Renal cortical epithelial cell (primary cell): ENCODE measurements at places on chromosomes 7 and 10.

- DNase-seq = peak; percentile 45
These were observed 771.4 kb downstream of the LRMDA start for GRCh38 chr10:76202777-76203176.

GRCh38 chr10:71658467-71658745, 61.2 kb downstream of the C10orf105 start:
- no peak for DNase-seq

GRCh38 chr7:47617131-47617530, 35.2 kb upstream of the TNS3 start:
- DNase-seq = no peak

GRCh38 chr10:132988988-132989387, 46.6 kb upstream of the CFAP46 start:
- DNase-seq = no peak

DNA sequence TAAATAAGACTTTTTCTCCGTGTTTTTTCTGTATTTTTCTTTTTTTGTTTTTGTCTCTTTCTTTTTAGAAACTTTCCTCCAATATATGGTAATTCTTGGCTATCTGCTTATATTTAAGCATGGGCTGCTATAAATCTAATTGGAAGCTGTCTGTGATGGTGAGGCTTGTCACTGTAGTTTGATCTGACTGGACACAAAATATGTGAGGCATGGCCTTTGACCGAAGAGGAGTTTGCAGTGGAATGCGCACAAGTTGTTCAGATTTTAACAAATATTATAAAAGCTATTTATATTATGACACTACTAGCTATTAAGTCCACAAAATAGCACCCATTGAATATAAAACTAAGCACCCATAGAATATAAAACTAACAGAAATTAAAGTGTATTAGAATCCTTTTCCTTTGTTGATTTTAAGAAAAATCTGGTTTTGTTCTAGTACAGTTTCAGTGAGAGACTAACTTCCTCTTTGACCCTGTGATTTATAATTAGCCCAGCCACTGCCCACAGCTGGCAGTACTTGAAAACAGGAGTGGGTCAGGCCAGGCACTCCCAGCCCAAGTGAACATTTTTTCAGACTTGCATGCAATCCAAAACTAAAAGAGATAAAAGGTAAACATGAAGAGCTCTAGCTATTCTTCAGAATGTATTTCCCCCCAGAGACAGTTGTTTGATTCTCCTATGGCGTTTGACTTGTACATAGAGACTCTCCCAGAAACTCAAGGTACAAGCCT, 69.9 kb upstream of the FGL2 start:
- DNase-seq = peak; percentile 69

DNA sequence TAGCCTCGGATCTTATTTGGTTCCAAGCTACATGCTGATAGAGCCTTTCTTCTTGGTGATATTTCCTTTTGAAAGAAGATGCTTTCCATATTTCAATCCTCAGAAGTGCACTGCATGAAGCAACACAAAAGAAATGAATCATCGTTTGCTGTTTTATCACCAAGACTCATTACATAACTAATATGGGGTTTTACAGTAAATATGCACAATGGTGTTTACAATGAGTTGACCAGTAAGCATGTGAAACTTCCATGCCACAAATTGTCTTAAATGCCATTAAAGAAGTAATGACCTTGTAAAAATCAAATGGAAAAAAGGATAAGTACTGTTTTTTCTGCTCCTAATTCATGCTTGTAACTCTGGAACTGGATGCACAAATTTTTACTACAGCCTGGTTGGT, 1017.0 kb upstream of the GHITM start:
- no peak for DNase-seq

DNA sequence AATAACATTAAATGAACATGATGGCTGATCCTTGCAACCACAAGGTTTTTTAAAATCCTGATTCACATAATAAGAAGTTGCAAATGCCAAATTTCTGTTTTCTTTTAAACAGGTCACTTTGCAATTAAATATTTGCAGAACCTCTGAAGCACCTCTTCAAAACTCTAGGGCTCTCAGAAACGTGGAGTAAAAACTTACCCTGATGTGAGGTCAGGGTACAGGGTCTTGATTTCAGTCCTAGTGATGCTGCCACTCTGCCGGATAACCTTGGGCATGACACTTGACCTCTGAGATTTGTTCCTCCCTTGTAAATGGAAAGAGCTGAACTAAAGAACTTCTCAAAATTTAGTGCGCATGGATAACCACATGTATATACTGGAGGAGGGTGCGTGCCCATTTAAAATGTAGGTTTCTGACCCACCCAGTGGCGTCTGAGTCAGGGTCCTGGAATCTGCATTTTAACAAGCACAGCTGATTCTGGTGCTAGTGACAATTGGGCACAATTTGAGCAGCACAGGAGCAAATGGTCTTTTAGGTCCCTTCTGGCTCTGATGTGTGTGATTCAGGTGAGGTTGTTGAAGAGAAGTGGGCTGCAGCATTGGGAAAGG, 35.5 kb upstream of the TNPO3 start:
- no peak for DNase-seq

DNA sequence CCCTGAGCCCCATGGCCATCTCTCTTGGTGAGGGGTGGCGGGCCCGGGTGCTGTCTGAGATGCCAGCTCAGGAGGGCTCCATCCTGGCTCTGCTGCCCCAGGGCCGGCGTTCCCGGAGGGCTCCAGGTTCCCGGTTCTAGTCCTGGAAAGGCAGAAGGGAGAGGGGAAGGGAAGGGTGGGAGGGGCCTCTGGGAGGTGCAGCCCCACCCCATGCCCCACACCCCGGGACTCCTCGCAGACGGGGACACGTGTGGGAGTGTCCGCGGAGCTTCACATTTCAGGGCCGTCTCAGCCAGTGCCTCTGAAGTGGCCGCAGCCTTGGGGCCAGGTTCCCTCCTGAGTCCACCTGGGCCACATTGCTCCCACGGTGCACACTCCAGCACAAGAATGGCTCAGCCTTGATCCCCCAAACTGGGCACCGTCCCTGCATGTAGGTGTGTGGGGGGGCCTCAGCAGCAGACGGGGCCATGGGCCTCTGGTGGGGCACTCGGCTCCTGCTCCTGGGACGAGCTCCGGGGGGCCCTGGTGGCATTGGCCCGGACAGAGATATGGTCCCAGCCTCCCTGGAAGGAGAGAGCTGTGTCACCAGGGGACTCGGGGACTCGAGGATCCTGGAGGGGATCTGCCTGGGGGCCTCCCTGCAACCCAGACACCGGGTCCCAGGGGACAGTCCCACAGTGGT, 5.8 kb downstream of the BHLHA15 start:
- DNase-seq = no peak

- DNase-seq = no peak
These were observed 2.5 kb upstream of the ODAD2 start for GRCh38 chr10:28001353-28001752.

- DNase-seq = peak; percentile 7
These were observed 442 bp downstream of the STYXL1 start for GRCh38 chr7:76047305-76047810.

DNA sequence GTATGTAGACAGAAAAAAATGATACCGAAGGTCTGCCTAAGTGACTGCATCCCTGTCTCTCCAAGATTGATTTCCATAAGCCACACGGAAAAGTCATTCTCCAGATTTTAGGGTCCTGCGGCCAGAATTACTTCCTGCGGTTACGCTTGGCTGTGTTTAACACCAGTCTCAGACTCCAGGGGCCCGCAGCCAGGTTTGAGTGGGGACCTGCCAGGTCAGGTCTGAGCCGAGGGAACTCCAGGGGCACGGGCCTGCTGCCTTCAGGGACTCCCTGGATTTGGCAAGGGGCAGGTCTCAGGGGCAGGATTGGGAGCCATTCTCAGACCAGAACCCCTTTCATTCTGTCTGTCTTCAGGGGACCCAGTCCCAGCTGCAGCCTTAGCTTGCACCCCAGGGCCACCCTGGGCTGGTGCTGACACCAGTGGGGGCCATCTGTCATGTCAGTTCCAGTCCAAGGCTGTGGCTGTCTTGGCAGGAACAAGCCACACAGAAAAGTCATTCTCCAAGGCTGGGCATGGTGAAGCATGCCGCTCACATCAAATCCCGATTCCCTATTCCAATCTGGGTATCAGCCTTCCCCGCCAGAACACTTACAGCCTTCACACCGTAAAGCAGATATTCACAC, 39.0 kb downstream of the TMEM120A start:
- no peak for DNase-seq

DNA sequence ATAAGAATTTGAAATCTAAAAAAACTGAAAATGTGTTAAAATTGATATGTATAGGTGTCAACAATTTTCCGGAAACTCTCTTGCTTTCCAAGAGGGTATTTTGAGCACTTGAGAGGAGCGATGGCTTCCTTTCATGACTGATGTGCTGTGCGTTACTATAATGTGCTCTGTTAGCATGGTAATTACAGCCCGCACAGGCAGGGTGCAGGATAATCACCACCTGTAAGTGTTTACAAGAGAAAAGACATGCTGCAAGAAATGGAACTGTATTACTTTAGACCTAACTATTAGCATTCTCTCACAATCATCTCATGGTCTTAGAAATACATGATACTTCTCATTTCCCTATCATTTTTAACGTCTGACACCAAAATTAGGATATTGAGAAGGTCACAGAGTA, 92.4 kb upstream of the ADARB2 start:
- no peak for DNase-seq

GRCh38 chr10:82564353-82565196, 689.6 kb downstream of the NRG3 start:
- peak; percentile 74 for DNase-seq

DNA sequence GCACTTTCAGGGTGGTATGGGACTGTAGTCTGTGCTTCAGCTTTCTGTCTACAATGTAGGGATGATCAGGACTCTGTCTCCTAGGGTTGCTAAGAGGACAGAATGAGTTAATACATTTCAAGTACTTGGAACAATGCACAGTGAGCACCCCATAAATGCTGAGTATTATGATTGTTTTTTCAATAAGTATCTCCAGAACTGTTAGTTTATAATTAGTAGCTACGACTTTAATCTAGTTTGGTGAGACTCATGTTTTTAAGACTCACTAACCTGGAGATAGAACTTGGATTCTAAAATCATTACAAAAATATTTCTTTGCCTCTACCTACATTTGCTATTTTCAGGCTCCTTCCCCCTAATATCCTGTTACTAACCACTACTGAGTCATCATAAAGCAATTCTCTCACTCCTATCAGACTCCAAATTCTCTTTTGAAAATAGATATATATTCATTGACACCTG, 95.3 kb downstream of the CPED1 start:
- peak; percentile 25 for DNase-seq
